ENCODE measurements at places on chromosomes 13 and 19.

- peak; percentile 93 for DNase-seq
Measured at GRCh38 chr13:99386911-99387788, 80.0 kb upstream of the GPR183 start.

GRCh38 chr19:29603308-29603707 is 2.8 kb upstream of the POP4 start:
- no peak for DNase-seq

DNA sequence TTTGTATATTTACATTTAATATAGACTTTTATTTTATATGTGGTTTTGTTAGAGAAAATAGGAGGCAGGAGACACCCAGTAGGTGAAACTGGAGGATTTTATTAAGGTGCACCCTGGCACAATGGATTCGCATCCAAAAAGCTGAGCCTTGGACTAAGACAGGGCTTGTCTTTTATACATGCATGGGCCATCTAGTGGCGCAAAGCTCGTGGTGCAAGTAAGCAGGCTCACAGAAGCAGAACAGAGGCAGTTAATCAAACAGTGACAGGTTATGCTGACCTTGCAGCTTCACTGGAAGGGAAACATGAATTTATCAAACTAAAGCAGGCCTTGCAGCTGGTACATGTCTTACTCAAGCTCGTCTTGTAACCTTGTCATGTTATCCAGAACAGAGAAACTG is 58.8 kb upstream of the ZNF681 start:
- peak; percentile 46 for DNase-seq

- DNase-seq = no peak
Measured at GRCh38 chr13:42337808-42338600, 66.1 kb downstream of the AKAP11 start.

GRCh38 chr13:38415233-38415632 is 65.6 kb downstream of the UFM1 start:
- no peak for DNase-seq

DNA sequence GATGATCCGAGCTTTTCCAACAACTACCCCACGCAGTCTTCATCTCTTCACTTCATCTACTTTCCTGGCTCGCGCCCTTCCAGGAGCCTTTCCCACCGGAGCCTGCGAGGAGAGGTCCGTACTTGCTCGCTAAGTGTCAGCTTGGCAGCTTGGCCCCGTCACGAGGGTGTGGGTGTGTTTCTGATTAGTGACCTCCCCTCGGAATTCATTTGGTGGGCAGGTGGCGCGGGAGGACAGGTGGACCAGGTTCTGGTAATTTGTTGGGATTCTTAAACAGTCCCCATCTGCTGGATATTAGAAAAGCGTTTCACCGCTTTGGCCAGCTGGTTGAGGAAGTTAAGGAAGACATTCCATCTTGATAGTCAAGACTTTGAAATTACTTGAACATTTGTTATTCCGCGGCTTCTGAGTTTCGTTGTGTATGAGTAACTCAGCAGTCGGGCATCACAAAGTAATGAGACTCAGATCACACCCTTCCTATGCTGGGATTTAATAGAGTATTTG is 515 bp downstream of the UFM1 start:
- DNase-seq = peak; percentile 13

DNA sequence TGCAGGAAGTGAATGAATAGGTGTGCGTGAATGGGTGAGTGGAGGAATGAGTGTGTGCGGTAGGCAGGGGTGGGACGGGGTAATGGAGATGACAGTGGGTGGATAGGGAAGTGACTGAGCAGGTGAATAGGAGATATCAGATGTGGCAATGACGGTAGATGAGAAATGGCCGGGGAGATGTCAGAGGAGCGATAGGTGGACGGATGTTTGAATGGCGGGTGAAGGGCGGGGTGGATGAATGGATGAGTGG is 1.5 kb downstream of the TTC9B start:
- DNase-seq = no peak

GRCh38 chr19:38535212-38535611 is 82.5 kb downstream of the MAP4K1 start:
- no peak for DNase-seq

- no peak for DNase-seq
Measured at GRCh38 chr13:106041445-106041844, 494.0 kb downstream of the EFNB2 start.

DNA sequence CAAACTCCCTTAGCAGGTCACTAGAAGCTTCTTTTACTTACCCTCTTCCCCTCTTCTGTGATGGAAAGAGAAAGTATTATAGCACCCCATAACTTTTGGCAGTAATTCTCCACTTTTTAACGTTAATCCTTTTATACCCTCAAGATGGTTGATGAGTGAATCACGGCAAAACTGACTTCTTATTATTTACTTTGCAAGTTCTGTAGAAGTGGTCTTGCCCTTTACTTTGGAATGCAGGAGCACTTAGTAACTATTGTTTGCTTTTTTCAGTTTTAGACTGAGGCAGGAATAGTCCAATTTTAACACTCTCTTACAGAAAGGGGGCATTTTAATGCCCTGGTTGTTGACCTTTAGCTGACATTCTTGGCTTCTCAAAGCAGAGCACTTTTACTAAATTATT is 260.1 kb downstream of the LMO7 start:
- DNase-seq = no peak

DNA sequence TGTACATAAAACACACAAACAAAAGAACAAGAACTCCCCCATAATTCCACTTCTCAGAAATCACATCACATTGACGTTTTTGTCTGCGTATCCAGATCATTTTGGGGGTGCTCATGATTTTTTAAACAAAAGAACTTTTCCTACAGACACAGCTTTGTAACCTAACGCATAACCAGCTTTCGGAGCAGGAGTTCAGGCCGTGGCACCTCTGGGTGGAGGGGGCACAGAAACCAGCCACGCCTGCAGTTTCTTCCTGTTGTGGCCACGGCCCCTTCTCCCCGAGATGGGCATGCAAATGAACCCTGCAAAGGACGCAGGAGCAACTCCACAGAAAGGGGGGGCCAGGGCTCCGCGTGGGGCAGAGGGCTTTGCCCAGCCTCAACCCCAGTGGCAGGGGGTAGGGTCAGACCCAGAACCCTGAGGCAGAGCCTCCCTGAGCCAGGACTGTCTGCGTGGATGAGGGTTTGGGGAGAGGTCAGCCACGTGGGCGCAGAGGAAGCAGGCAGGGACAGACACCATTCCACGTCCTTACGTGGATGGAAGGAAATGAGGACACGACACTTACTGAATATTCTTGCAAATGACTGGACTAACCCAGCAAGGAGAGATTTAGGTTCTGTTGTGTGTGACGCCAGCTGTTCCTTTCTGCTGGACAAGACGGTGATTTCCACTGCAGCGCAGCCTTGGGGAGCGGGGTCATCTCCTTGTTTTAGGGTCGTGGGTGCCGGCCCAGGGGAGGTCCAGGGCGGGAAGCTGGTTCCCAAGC is 64.4 kb downstream of the RASA3 start:
- DNase-seq = no peak

All from H7 (cell line).